Stimulated activated CD4-positive, alpha-beta T cell treated with anti-CD3 and anti-CD28 coated beads, TNF-alpha, amount 100 ng/mL, for 1 hour (primary cell): ENCODE measurements at places on chromosomes 16 and 17.

GRCh38 chr16:3008690-3009037 lies 4.1 kb upstream of the CLDN9 start:
- no peak for DNase-seq

- no peak for DNase-seq
Measured at GRCh38 chr16:21597561-21598030, 1.8 kb upstream of the METTL9 start.

GRCh38 chr17:42407289-42407836 lies 15.7 kb downstream of the CAVIN1 start:
- peak; percentile 38 for DNase-seq

- DNase-seq, result no peak
Measured at GRCh38 chr16:68605746-68606145, 39.4 kb upstream of the CDH3 start.
